A673 (cell line): ENCODE measurements at places on chromosomes 16 and 17. TPM values are rescaled to one million over a fixed set of nuclear protein-coding genes. Genes with fewer than 3 reads are reported as not detected.

CLEC18C gene
- 8.9 and 11.6 TPM in 2 replicates for total RNA-seq

C17orf113 gene
- total RNA-seq, result 0.41 and 0.72 TPM in 2 replicates

- no peak for DNase-seq
These were observed 33.3 kb downstream of the BAHCC1 start for GRCh38 chr17:81428516-81428915.

DNA sequence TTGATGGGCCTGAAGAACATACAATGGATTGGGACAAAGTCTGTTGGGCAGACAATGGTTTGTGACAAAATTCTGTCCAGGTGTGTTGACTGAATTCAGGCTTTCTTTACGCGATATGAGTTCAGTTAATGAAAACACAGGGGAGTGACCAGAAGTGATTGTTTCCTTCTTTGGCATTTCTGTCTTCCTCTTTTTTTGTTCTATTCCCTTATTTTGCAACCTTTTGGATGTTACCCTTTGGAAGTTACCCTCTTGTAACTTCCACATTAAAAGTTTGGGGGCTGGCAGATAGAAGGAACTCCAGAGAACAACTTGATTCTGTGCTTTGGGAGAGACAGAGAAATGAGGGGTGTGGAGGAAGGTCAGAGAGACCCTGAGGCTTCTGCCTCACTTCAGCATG is 126.7 kb downstream of the PITPNC1 start:
- DNase-seq, result no peak

GRCh38 chr16:83669456-83669855 is 138.3 kb upstream of the HSBP1 start:
- no peak for DNase-seq

DNA sequence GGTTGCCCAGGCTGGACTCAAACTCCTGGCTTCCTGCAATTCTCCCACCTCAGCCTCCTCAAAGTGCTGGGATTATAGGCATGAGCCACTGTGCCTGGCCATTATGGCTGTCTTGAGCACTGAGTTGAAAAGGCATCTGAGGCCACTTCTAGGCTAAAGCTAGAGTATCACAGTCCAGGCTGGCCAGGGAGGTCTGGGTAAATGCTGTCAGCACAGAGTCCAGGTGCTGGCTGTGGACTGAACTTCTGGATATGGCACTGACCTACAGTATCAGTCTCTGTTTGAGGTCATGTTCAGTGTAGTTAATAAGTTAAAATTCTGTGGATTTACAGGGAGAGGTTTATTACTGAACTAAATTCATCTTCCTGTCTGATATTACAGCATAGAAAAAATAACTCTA is 222.5 kb upstream of the TOM1L1 start:
- no peak for DNase-seq

DNA sequence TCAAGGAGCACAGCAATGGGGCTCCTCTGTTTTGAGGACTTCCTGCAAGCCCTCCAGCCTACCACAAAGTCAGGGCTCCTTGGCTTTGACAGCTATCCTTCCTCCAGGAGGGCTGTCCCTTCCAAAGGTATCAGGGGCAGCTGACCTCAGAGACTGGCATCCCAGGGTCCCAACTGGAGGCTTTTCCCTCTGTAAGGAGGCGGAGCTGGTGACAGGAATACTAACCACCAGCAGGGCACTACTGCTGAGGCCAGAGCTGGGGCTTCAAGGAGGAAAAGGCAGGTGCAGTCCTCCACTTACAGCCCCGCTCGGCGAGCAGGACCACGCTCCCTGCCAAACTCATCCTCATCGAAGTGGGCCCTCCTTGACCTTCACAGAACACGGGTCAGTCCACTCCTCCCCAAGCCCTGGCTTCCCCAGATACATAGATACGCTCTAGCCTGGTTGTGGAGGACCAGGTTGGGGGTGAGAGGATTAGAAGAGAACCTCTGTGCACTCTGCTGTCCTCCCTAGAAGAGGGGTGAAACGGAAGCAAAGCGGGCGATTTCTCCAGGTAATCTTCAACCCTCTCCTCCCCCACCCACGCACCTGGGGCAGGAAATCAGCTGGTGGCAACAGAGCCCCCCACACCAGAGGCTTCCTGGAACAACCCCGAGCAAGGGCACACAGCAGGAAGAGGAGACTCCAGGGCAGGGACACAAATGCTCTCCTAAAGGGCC is 20.5 kb downstream of the ST3GAL2 start:
- no peak for DNase-seq
